ENCODE measurements at places on chromosomes 5 and 9. TPM values are rescaled to one million over a fixed set of nuclear protein-coding genes. Genes with fewer than 3 reads are reported as not detected.

DNA sequence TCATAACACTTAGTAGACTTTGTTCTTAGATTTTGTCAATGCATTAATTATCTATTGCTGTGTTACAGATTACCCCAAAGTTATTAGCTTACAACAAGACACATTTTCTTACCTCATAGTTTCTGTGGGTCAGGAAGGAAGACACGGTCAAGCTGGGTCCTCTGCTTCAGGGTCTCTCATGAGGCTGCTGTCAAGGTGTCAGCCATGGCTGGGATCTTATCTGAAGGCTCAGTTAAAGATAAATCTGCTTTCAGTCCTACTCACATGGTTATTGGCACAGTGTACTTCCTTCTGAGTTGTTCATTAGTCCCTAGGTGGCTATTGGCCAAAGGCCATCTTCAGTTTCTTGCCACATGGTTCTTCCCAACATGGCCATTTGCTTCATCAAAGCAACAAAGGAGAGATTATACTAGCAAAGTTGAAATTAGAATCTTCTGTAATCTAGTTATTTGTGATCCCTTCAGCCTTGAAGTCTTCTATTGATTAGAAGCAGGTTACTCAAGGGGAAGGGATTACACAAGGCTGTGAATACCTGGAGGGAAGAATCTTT lies 25.2 kb downstream of the TDRD7 start:
- H3K4me3 ChIP-seq, result no peak overlapping the region
- no peak overlapping the region for H3K27ac ChIP-seq
- peaks cover 8% of the 10 kb centered on the region for H3K4me1 ChIP-seq
- no peak for DNase-seq

Gene NRG2
- total RNA-seq, result 5.0 TPM

DNA sequence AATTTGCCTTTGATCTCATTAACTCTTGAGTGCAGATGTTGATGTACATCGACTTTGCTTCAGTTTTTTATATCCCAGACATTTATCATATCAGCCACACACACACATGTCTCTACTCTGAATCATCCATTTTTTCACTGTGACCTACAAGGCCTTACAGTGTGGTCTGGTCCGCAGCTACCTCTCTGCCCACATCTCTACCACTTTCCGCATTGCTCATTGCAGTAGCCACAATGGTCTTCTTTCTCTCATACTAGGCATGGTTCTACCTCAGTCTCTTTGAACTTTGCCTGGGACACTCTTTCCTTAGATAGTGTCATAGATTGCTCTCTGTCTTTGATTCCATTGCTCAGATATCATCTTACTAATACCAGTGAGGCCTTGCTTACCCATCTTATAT lies 87.9 kb upstream of the FSD1L start:
- DNase-seq, result no peak
- no peaks in the 10 kb centered on the region for H3K27me3 ChIP-seq
- no peak overlapping the region for H3K4me3 ChIP-seq
- peaks cover 37% of the 10 kb centered on the region for H3K36me3 ChIP-seq
- no peaks in the 10 kb centered on the region for H3K4me1 ChIP-seq
- no peak overlapping the region for H3K27ac ChIP-seq

Gene HCN1
- total RNA-seq, result 0.13 TPM

- no peaks in the 10 kb centered on the region for H3K27me3 ChIP-seq
- H3K36me3 ChIP-seq, result peaks cover 15% of the 10 kb centered on the region
- peak overlapping the region; percentile 77 for H3K4me3 ChIP-seq
- peak; percentile 74 for DNase-seq
Observed at GRCh38 chr9:126805554-126806262, 868 bp downstream of the ZBTB43 start.

DNA sequence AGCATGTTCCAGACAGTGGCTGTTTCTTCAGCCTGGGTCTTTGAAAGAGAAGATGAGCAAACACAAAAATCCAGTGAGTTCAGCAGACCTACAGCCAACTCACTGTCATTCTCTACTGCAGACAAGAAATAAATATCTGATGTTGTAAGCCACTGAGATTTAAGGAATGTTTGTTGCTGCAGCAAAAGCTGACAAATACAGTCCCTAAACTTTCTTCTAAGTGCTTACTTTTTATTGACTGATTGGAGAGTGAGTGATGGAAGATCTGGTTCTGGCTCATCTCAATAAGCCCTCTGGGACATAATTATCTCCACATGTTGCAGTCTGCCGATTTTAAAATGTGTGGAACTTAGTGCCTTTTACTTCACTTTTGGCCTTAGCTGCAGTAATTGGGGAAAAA lies 69.9 kb upstream of the LMNB1 start:
- H3K36me3 ChIP-seq, result no peaks in the 10 kb centered on the region
- no peaks in the 10 kb centered on the region for H3K4me1 ChIP-seq
- H3K27me3 ChIP-seq, result no peaks in the 10 kb centered on the region
- no peak overlapping the region for H3K4me3 ChIP-seq

Gene LRRC70
- total RNA-seq, result 1.8 TPM

GRCh38 chr5:125719681-125720347 lies 703.4 kb upstream of the GRAMD2B start:
- no peak overlapping the region for H3K27ac ChIP-seq
- H3K36me3 ChIP-seq, result no peaks in the 10 kb centered on the region
- no peaks in the 10 kb centered on the region for H3K4me1 ChIP-seq
- no peak overlapping the region for H3K4me3 ChIP-seq
- DNase-seq, result no peak

GRCh38 chr9:122219856-122220672 lies 8.7 kb downstream of the LHX6 start:
- DNase-seq, result no peak
- H3K36me3 ChIP-seq, result no peaks in the 10 kb centered on the region
- H3K27ac ChIP-seq, result no peak overlapping the region
- H3K4me3 ChIP-seq, result peak overlapping the region; percentile 33
- peaks cover 35% of the 10 kb centered on the region for H3K4me1 ChIP-seq
- peaks cover 100% of the 10 kb centered on the region for H3K27me3 ChIP-seq

DNA sequence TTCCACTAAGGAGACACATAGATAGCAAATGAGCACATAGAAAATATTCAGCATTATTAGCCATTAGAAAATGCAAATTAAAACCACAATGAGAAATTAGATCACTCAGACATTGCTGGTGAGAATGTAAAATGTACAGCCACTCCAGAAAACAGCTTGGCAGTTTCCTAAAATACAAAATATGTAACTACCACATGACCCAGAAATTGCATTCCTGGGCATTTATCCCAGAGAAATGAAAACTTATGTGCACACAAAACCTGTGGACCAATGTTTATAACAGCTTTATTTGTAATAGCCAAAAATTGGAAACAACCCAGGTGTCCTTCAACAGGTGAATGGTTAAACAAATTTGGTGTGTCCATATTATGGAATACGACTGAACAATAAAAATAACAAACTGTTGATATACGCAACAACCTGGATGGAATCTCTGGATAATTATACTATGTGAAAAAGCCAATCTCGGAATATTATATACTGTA lies 34.8 kb upstream of the SHC3 start:
- DNase-seq, result no peak
- H3K27me3 ChIP-seq, result no peaks in the 10 kb centered on the region
- H3K27ac ChIP-seq, result no peak overlapping the region
- H3K36me3 ChIP-seq, result no peaks in the 10 kb centered on the region
- no peak overlapping the region for H3K4me3 ChIP-seq

Gene LRRC14B
- not detected for total RNA-seq

Gene SAPCD2
- 13.6 TPM for total RNA-seq

DNA sequence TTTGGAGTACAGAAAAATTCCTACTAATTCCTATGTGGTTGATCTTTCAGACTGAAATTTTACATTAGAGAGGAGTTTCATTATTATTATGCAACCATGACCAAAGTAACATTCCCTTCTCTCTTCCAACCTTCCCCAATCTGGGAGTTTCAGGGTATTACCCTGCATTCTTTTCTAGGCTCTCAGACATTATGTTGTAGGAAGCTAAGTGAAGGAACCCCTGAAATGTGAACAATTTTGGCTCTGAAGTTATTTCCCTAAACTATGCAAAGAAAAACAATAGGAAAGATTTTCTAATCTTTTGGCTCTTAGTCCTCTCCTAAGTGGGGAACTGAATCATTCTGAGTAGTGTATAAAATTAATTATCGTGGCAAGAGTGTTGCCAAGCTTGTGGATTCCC lies 63.3 kb upstream of the ZFAND5 start:
- H3K27me3 ChIP-seq, result no peaks in the 10 kb centered on the region
- no peaks in the 10 kb centered on the region for H3K36me3 ChIP-seq
- no peak overlapping the region for H3K4me3 ChIP-seq
- H3K27ac ChIP-seq, result no peak overlapping the region

DNA sequence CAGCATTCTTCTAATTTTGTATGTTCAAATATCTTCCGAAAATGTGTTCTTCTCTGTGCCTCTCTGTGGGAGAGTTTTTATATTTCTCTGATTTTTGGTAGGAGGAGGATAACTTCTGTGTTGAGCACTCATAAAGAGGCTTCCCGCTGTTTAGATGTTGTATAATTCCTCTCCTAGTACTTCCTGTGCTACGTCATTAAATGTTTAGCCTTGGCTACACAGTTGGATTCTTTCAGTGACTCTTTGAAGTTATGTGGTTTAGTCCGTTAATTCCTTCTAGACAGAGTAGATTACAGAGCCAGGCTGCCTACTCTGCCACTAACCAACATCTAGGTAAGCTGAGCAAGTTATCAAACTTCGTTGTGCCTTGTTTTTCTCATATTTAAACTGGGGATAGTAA lies 302.6 kb downstream of the OSTF1 start:
- H3K27ac ChIP-seq, result no peak overlapping the region
- no peaks in the 10 kb centered on the region for H3K36me3 ChIP-seq
- no peak for DNase-seq
- H3K4me3 ChIP-seq, result no peak overlapping the region
- no peaks in the 10 kb centered on the region for H3K27me3 ChIP-seq
- H3K4me1 ChIP-seq, result no peaks in the 10 kb centered on the region

DNA sequence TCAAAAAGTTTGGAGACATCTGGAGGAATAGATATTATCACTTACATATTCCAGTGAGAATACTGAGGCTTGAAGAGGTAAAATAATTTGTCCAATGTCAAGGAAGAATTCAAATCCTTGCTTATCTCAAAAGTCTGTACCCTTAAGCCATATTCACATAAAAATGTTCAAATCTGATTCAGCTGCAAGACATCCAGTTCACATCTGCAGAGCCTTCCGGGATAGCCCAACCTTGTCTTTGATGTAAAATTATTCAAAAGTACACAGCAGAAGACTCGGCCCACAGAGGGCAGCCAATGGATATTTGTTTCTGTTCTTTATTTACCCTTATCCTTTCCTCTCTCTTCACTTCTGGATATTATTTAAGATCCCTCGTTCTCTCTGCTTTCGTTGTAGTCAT lies 1183.8 kb upstream of the WWC1 start:
- no peak overlapping the region for H3K4me3 ChIP-seq
- H3K27ac ChIP-seq, result no peak overlapping the region
- H3K36me3 ChIP-seq, result no peaks in the 10 kb centered on the region
- no peaks in the 10 kb centered on the region for H3K27me3 ChIP-seq
- no peak for DNase-seq

- peaks cover 3% of the 10 kb centered on the region for H3K27me3 ChIP-seq
- H3K4me1 ChIP-seq, result peaks cover 11% of the 10 kb centered on the region
- no peak for DNase-seq
- no peak overlapping the region for H3K27ac ChIP-seq
- no peaks in the 10 kb centered on the region for H3K36me3 ChIP-seq
Observed at GRCh38 chr5:159041444-159042198, 58.1 kb downstream of the EBF1 start.

DNA sequence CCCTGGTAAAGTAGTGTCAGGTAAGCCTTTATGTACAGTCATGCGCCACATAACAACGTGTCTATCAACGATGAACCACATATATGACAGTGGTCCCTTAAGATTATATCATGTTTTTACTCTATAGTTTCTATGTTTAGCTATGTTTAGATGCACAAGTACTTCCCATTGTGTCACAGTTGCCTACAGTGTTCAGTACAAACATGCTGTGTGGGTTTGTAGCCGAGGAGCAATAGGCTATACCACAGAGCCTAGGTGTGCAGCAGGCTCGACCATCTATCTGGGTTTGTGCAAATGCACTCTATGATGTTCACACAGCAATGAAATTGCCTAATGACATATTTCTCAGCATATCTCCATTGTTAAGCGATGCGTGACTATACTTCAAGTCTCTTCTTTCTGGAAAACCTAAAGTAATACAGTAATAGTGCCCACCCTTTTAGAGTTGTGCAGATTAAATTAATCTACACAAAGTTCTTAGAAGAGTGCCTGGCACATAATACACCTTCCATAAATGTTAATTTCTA lies 295.9 kb downstream of the ARHGAP26 start:
- no peak for DNase-seq
- no peak overlapping the region for H3K4me3 ChIP-seq
- peaks cover 61% of the 10 kb centered on the region for H3K4me1 ChIP-seq

Gene PAPPA
- total RNA-seq, result 0.53 TPM

Gene ACOT12
- total RNA-seq, result not detected

Gene DBN1
- 26.2 TPM for total RNA-seq

DNA sequence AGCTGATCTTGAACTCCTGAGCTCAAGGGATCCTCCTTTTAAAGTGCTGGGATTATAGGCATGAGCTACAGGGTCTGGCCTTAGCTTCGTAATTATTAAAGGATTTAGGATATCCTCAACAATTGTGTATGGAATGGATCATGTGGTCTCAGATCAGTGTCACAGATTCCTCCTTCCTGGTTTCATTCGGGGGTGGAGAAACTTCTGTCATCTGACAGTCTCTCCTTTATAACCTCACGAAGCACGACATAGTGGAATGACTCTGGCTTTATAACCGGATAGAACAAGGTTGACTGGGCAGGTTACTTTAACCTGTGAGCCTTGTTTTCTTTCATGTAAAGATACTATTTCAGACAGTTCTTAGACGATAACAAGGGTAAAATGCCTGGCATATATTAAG lies 4.4 kb upstream of the GNG10 start:
- no peak for DNase-seq
- peaks cover 7% of the 10 kb centered on the region for H3K4me1 ChIP-seq
- H3K4me3 ChIP-seq, result no peak overlapping the region
- peaks cover 11% of the 10 kb centered on the region for H3K36me3 ChIP-seq
- H3K27me3 ChIP-seq, result no peaks in the 10 kb centered on the region

Gene SLIT3
- total RNA-seq, result 11.6 TPM

DNA sequence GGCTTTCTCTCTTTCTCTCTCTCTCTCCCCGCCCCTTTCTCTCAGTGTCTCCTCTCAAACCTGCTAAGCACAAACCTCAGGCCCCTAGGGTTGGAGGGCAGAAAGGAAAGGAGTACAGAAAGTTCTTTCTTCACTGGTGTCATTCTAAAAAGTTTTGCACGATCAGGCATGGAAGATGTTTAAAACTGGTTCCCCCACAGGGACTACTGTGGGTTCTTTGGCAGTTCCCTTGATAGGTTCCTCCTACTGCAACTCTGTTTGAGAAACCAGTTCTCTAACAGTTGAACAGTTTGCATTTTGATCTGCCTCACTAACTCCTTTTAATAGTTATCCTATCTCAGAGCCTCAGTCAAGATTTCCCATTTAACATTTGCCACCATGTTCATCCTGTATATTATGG lies 82.9 kb downstream of the CDO1 start:
- H3K4me3 ChIP-seq, result no peak overlapping the region
- H3K27me3 ChIP-seq, result no peaks in the 10 kb centered on the region
- no peaks in the 10 kb centered on the region for H3K4me1 ChIP-seq
- H3K36me3 ChIP-seq, result no peaks in the 10 kb centered on the region
- DNase-seq, result no peak
- H3K27ac ChIP-seq, result no peak overlapping the region

- DNase-seq, result peak; percentile 34
- H3K27ac ChIP-seq, result no peak overlapping the region
- H3K27me3 ChIP-seq, result no peaks in the 10 kb centered on the region
- H3K36me3 ChIP-seq, result no peaks in the 10 kb centered on the region
Observed at GRCh38 chr5:10637944-10638343, 74.1 kb downstream of the ANKRD33B start.

GRCh38 chr9:104798209-104798995 lies 34.5 kb downstream of the NIPSNAP3B start:
- no peak for DNase-seq
- no peaks in the 10 kb centered on the region for H3K27me3 ChIP-seq
- no peak overlapping the region for H3K4me3 ChIP-seq
- no peaks in the 10 kb centered on the region for H3K4me1 ChIP-seq
- no peak overlapping the region for H3K27ac ChIP-seq
